ENCODE measurements at places on chromosomes 2 and 18.

GRCh38 chr18:58669731-58670378 is 1.4 kb upstream of the MALT1 start:
- no peak for DNase-seq

GRCh38 chr2:74367789-74368188 is 12.3 kb downstream of the DCTN1 start:
- DNase-seq: no peak

DNA sequence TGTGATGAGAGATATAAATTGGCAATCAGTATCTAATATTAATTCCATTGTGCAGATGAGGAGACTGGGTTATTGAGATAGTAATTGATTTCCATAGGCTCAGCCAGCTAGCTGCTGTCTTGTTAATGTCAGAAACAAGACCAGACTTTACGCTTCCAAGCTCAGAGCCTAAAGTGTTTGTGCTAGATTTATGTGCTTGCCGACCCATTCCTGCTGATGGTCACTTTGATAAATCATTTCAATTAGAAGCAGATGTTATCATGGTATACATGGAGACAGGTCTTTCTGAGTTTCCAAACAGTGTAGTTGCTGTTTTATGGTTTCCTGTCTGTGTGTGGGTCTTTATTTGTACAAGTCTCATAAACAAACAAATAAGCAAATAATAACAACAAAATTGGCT is 92.8 kb downstream of the AQP4 start:
- no peak for DNase-seq

GRCh38 chr2:126637386-126637785 is 18.6 kb upstream of the GYPC start:
- no peak for DNase-seq

GRCh38 chr2:46275995-46276394 is 21.2 kb upstream of the EPAS1 start:
- no peak for DNase-seq

GRCh38 chr2:189285962-189286645 is 106.5 kb upstream of the COL5A2 start:
- DNase-seq: no peak

- DNase-seq: no peak
Measured at GRCh38 chr18:40420675-40421074, 1534.4 kb upstream of the PIK3C3 start.

DNA sequence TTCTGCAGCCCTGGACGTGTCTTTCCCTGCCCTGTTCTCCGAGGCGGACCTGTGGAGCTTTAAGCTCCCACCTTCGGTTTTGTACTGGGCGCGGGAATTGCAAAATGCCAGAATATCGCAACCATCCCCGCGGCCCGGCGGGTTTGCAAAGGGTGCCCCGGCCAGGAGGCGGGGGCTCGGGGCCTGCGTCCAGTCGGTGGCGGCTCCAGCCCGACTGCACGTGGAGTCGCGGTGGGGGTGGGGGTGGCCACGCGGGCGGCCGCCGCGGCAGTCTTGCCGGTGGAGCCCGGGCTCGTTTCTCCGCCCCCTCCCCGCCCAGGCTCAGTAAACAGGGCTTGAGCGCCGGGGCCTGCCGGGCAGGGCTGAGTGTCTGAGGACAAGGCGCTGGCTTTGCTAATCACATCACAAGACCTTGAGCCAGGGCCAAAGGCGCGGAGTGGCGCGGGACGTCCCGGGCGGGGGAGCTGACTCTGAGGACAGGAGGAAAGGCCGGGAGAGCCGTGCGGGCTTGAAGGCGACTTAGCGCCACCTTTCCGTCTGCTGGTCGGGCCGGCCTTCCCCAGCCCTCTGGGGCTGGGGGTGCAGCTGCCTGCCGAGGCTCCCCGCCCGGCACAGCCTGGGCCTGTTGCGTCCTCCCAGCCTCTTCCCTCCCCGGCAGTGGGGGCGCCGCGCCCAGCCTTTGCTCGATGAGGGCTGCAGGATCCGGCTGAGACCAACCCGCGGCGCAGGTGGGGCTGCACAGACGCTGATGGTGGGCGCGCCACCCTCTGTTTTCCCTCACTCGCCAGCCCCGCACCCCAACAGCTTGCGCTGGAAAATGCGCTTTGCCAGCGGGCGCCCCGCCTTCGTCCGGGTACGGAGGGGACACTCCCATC is 786 bp upstream of the ZFP36L2 start:
- peak; percentile 66 for DNase-seq

DNA sequence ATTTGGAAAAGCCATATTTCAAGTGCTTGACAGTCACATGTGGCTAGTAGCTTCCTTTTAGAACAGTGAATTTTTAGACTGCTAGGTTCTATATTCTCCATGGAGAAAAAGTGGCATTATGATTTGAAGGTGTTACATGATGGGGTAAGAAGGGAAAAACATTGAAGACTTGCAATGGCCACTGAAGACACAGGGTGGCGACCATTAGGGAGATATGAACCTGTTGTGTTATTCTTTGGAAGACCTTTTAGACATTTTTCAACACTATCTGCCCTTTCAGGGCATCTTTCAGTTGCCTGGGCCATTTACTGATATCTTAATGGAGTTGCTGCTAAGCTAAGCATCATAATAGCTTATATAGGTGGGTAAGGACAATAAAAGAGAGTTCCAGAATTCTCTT is 1387.2 kb downstream of the SUCLG1 start:
- no peak for DNase-seq

GRCh38 chr2:21552981-21553380 is 429.2 kb downstream of the TDRD15 start:
- DNase-seq: no peak

- no peak for DNase-seq
Measured at GRCh38 chr2:209426432-209426831, 2.6 kb downstream of the MAP2 start.

- no peak for DNase-seq
Measured at GRCh38 chr2:127061375-127062273, 45.3 kb downstream of the BIN1 start.

DNA sequence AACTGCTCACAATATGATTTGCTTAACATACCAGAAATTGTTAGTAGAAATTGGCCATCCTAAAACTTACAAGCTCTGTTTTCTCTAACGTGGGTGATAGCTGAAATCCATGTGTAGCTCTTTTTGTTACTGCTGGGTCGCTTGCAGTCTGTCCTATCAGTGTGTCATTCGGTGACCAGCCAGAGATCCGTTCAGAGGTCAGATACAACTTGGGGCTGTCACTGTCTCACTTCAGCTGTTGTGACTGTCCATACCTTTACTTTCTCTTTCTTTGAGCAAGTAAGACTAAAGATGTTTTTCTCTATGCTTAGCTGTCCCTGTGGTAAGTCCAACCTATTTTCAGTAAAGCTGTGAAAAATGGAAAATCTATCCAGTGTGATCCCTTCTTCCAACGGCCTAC is 282.9 kb upstream of the KCNH7 start:
- no peak for DNase-seq

DNA sequence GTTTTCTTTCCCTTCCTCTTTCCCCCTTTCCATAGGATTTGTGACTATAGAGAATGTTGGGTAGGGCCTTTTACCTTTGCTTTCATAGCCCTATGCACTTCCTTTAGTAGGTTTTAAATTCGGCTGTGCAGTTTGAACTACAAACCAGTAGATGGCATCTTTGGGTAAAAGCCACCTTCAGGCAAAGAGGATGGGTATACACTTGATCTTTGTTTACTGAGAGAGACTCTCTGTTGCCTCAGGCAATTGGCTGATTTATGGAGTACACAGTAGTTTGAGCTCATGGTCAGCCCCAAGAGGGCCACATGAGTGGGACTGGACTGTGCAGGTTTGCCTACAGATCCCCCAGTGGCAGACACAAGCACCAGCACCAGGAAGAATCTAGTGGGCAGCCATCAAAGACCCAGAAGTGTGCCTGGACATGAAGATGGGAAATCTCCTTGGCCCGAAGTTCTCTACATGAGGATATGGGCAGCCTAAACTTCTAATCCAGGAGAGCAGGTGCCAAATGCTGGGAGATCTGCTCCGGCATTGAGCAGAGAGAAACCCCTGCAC is 1304.3 kb upstream of the DDX18 start:
- DNase-seq: no peak

DNA sequence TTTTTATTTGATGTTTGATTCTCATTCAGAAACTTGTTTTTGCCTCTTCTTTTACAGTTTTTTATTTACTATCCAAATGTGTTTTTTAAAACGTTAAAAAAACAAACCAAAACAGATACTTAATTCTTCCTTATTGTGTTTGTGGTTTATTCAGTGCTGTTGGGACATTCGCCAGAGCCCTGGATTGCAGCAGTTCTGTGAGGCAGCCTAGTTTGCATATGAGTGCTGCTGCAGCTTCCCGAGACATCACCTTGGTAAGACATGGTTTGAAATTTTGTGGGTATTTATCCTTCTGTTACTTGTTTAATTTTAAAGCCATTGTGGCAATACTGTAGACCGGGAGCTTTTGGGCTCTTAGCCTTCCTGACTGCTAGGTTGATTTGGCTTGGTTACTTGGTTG is 91.2 kb downstream of the MTA3 start:
- DNase-seq: no peak

- no peak for DNase-seq
Measured at GRCh38 chr2:131023758-131024157, 69.5 kb downstream of the FAM168B start.

GRCh38 chr2:95287336-95287735 is 9.8 kb upstream of the KCNIP3 start:
- DNase-seq: no peak

DNA sequence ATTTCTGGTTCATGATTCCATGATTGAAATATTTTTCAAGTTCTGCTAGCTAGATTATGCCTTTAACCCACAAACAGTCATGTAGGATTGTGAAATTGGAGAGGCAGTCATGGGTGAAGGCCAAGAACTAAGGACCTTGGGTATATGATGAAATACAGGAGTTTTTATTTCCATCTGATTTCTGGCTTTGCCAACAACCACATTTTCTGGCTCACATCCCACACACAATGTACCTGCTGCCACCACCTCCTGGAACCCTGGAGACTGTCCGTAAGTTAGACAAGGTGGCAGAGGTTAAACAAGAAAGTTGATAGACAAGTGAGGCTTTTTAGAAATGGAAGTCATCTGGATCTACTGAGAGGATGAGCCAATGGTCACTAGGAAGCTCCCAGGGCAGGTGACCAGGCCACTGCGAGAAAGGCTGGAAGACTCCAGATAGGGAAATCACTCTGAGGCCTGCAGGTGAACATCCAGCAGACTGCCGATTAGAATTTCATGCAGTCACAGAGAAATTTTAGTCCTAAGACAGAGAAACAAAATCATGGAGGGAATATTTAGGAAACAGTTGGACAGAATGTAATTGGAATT is 402.0 kb downstream of the ALK start:
- DNase-seq: no peak

GRCh38 chr2:238425979-238426567 is 654 bp upstream of the ASB1 start:
- no peak for DNase-seq

GRCh38 chr18:43405097-43405496 is 127.8 kb upstream of the SYT4 start:
- DNase-seq: no peak

DNA sequence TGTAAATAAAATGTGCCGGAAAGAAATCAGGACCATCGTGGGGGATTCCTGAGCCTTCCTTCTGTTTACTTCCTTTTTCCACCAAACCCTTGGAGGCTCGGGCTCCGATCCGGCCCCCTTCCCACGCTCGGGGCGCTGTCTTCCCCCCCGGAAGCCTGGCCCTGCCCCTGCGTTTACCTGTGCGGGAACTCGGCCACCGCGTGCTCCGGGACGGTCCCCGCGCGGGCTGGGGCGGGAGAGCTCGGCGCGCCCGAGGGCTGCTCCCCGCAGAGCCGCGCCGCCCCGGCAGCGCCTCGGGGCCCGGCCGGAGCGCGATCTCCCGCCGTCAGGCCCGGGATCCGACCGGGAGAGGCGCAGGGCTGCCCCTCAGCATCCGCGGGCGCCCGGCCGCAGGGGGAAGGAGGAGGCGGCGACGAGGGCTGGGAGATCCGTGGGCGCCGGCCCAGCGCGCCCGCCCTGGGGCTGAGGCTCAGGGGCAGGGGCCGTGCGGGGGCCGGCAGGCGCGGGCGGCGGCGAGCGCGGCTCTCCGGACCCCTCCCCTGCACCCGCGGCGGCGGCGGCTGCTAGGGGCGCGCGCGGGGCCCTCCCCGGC is 435 bp downstream of the ADCY3 start:
- no peak for DNase-seq

DNA sequence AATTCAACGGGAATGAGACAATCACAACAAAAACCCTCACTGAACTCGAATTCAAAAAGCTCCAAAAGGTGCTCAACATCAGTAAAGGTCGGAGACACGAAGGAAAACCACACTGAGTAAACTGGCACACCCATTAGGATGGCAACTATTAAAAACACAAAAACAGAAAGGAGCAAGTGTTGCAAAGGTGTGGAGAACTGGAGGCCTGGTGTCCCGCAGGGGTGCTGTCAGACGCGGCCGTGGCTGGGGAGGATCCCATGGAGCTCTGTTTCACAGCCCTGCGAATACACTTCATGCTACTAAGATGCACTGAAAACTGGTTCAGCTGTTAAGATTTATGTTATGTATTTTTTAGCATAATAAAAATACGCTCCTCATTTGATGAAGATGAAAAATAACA is 730.6 kb downstream of the GALR1 start:
- no peak for DNase-seq

DNA sequence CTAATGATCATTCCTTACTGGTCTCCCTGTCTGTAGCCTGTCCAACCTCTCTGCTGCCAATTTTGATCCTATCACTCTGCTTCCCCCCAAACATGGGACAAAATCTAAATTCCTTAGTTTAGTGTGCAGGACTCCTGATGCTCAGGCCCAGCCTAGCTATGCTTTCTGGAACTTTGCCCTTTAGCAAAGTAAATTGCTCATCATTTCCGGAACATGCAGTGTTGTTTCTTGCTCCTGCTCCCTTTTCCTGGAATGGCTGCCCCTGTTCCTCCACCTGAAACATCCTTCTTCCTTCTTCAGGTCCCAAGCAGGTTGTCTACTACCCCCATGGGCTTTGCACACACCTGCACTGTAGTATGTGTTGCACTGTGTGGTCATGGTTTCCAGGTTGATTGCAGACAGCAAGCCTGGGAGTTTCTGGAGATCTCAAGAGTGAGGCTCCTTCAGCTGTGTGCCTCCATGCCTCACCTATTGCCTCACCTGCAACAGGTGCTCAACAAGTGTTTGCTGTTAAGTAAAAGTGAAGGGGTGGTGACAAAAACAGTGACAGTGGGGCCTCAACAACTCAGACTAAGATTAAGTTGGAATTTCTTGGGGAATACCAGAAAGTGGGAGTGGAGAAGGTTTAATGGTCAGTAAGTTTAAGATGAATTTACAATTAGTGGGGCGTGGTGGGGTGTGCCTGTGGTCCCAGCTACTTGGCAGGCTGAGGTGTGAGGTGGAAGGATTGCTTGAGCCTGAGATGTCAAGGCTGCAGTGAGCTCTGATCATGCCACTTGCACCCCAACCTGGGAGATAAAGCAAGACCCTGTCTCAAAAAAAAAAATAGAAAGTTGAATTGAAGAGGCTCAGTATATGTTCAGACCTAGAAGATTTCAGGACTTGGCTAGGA is 120.0 kb downstream of the DNAH6 start:
- DNase-seq: no peak

- no peak for DNase-seq
Measured at GRCh38 chr2:152443771-152444170, 108.8 kb downstream of the FMNL2 start.

- no peak for DNase-seq
Measured at GRCh38 chr18:24208270-24209035, 69.6 kb downstream of the CABYR start.
